NCI-H446 (cell line): ENCODE measurements at places on chromosomes 2 and 18.
A peak's percentile ranks its signal among the peaks of the same experiment; 100 is the strongest.

GRCh38 chr2:127735044-127735443 lies 33.7 kb downstream of the SFT2D3 start:
- no peak for DNase-seq

GRCh38 chr2:210224941-210225672 lies at the start of gene ACADL:
Gene ACADL, minus strand, starts transcription at chr2:210225447. Its CDS starts 184 bp downstream, at chr2:210225263.
- DNase-seq: no peak

DNA sequence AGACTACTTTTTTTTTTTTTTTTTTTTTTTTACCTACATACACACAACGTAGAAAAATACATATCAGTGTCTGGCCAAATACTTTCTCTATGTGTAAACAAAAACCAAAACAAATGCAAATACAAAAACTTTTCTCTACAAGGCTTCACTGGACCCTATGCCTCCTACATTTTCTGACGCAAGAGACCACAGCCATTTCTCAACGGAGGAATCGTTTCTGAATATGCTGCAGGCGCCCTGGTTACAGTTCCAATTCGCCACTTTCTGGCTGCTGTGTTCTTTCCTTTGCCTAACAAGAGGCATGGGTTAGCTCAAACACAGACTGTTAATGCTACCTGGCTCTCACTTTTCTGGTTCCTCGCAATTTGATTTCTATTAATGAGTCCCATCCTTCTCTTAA lies 96.4 kb downstream of the EPB41L3 start:
- no peak for DNase-seq

GRCh38 chr18:36650906-36651305 lies 177.9 kb downstream of the TPGS2 start:
- no peak for DNase-seq

DNA sequence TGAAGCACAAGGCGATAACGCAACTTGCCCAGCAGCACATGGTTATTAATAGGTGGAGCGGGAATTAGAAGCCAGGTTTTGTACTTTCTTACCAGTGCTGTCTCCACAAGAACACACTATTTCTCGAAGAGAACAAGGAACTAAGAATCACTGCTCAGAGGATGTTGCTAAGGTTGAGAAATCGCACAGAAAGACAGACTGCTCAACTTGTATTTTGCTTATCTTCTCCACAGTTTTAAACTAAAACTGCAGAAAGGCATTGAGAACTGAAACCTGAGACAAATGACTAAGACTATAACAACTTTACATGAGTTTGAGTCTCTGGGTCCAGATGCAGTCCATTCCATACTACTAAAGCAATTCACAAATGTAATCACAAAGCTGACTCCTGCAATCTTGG lies 6.2 kb downstream of the PRKD3 start:
- no peak for DNase-seq

DNA sequence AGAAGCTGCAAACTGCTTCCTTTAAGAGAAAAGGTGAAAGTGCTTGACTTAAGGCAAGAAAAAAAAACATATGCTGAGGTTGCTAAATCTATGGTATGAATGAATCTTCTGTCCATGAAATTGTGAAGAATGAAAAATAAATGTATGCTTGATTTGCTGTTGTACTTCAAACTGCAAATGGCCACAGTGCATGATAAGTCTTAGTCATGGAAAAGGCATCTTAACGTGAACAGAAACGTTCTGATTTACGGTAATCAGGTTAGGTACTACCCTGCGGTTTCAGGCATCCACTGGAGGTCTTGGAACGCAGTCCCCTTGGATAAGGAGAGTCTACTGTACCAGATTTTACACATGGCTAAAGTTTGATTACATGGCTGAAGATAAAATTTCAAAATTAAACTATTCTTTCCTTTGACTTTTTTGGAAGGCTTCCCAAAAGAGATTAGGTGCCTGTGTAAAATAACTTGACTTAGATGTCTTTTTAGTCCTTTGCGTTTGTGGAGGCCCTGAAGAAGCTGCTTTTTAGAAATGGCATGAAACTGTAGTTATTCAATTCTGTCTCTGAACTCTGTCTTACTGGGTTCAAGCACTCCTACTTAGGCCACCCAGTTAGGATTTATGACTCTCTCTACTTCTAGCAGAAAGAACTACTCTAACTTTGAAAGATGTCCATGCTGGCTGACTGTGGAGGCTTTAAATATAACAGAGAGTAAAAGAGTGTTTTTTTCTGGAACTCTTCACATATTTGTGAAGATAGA lies 35.9 kb upstream of the SCN9A start:
- no peak for DNase-seq

- peak; percentile 73 for DNase-seq
Observed at GRCh38 chr2:28665041-28665704, 86.5 kb upstream of the PPP1CB start.

DNA sequence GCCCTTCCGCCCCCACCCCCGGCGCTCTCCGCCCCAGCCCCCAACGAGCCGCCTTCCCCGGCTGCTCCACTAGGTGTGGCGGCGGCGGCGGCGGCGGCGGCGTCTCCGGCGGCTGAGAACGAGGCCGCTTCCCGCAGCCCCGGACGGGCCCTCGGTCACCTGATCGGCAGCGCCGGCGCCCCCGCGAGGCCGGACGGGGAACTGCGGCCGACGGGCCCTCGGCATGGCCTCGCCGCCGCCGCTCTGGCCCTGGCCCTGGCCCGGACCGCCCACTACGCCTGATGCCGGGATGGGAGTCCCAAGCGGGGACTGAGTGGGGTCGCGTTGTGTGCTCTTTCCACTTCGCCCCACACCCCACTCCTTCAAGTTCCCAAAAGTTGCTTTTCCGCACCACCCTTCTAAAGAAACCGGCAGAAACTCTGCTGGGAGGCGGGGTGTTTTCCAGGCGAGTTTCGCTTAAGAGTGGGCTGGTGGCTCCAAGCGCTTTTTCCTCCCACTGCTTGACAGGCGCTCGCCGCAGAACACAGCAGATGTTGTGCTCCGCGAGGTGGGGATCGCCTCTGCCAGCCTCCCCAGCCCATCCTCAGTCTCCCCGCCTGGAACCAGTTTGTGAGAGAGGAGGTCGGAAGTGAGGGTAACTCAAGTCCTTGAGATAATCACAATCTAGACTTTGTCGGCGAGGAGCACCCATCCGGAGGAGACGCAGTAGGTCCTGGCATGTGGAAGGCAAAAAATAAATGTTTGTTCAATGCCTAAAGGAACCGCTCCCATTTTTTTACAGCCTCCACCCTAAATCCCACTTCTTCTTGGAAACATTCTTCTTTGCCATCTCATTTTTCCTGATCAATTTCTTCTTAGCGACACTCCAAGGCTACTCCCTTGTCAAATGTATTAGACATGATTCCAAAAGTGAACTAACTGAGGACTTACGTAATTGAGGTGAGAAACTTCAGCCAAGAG lies at the start of gene NCKAP1:
NCKAP1 (minus strand) TSS at position 117 of the 960 bp plus-strand sequence. CDS start 358 bp downstream, outside the sequence.
- DNase-seq: peak; percentile 51

GRCh38 chr18:74291472-74291770 lies 342 bp downstream of the CYB5A start:
- DNase-seq: no peak

DNA sequence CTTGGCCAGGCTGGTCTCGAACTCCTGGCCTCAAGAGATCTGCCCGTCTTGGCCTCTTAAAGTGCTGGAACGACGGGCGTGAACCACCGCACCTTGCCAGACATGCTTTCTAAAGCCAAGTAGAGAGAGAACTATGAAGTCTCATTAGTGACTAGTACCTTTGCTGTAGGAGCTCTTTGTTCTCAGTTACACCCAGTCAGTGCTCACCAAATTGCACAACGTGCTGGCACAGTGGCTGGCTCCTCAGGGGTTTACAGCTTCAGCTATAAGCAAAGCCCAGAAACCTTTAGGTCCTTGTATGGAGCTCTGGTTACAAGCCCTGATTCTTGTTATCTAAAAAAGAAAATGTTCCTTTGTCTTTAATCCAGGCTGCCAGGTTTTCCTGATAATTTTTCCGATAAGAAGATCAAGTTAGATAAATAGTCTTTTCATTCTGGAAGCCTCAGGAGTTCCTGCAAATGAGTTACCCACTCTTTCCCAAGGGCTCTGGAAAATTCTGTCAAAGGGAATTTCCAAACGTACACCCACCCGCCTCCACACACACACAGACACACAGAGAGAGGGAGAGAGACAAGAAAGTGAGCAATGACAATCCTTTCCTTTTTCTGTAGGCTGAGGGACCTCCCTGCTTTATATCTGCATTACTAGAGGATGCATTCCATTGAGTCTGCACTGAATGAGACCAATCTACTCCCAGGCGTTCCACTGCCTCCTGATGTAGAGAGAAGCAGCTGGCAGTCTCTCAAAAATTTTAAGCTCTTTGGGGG lies 100.2 kb upstream of the CSRNP3 start:
- no peak for DNase-seq

- DNase-seq: no peak
Observed at GRCh38 chr2:158905784-158906183, 62.7 kb upstream of the TANC1 start.

- no peak for DNase-seq
Observed at GRCh38 chr2:136284226-136285119, 166.5 kb upstream of the CXCR4 start.

DNA sequence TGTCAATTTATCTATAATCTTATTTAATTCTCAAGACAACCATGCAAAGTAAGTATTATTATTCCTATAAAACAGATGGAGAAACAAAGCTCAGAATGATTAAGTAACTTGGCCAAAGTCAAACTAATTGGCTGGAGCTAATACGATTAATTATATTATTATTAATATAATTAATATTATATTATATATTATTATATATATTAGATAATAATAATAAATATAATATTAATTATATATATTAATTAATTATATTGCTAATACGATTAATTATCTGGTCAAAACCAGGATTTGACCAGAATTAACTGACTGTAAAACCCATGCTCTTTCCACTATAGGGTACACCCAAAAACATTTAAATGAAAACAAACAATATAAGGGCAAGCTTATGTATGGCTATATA lies 52.4 kb downstream of the FARSB start:
- no peak for DNase-seq

GRCh38 chr2:157087373-157088002 lies 170.0 kb upstream of the GALNT5 start:
- DNase-seq: peak; percentile 39

DNA sequence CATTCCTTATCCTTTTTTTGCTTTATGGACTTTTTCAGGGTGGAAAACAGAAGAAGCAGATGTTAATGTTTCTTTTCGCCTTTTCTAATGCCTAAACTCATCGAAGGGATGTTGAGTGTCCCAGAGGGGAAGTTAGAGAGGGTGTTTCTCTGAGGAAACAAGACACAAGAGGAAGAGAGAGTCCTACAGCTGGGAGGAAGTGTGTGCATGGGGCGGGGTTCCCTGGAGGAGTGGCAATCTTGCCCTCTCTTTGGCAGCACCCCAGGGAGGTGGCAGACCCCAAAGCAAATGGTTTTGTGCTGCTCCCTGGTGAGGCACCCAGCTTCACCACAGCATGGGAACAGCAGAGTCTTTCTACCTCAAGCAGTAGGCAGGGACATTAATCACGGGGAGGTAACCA lies 377.6 kb downstream of the RND3 start:
- no peak for DNase-seq

- DNase-seq: no peak
Observed at GRCh38 chr2:240111253-240111652, 24.9 kb downstream of the COPS9 start.

GRCh38 chr2:232842689-232843088 lies 27.4 kb upstream of the SNORC start:
- no peak for DNase-seq

GRCh38 chr18:55300936-55301531 lies 287.0 kb downstream of the TCF4 start:
- no peak for DNase-seq

DNA sequence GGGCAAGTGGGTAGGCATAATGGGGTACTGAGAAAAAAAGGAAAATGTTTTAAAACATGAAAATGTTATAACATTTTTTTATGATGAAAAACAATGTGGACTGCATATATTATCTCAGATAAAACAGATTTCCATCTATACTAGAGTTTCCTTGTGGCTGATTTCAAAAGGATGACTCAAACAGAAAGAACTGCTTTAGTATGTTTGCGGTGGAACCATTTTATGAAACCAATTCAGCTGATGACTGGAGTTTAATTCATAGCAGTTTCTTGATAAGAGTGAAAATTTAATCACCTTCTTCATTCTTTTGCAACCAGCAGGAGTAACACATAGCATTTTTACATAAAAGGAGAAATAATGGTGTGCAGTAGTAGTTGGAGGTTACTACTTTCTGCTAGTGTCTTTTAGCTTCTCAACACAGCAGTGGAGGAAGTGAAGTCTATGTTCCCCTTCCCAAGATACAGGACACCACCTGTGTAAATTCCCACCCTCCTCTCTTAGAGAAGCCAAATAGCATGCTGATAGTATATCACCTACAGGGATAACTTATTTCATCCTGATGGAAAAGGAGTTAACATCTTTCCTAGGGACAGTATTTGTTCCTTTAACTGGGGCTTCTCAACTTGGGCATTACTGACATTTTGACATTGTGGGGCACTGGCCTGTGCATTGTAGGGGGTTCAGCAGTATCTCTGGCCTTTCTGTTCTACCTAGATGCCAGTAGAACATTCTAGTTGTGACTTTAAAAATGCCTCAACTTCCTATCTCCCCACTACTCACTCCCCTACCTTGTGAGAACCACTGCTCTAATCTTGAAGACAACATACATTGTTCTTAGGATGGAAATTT lies 29.9 kb downstream of the PELI1 start:
- DNase-seq: no peak

- peak; percentile 75 for DNase-seq
Observed at GRCh38 chr2:172931918-172932520, 143.6 kb upstream of the MAP3K20 start.

GRCh38 chr2:158357699-158358098 lies 98.9 kb downstream of the CCDC148 start:
- no peak for DNase-seq

- DNase-seq: no peak
Observed at GRCh38 chr2:9355716-9356115, 67.6 kb downstream of the ITGB1BP1 start.

DNA sequence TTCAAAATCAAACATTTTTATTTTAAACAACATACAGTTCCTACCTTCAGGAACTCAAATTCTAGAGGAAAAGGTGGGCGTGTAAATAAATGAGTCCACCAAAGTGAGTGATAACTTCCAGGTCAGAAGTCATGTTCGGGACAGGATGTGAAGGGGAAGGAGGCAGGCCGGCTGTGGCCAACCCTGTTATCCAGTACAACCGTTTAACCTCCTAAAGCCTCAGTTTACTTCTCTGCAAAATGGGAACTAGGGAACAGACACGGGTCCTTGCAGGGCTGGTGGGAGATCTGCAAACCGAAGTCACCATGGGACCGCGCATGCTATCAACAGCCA lies 373 bp downstream of the EIPR1 start:
- DNase-seq: peak; percentile 48

DNA sequence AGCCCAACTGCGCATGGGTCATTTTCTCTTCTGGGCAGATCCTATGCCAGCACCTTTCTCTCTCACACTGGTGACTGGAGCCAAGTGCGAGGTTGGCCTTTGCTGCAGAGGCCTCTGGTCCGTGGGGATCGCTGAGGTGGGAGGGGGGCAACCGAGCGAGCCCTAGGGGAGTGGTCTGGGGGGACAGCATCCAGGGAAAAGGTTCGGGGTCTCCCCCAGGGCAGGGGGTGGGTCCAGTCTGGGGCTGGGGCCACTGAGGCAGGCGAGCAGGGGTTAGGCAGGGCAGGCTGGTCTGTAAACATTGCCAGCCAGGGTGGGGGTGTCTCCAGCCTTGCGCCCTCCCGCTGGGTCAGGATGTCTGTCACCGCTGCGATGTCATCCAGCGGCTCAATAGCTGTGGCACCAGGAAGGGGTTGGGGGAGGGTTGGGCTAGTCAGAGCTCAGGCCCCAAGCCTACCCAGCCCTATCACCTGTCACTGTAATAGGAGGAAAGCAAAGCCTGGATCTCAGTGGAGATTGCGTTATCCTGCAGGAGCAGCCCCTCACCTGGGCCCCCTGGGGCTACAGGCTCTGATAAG lies 4.7 kb downstream of the WDR54 start:
- DNase-seq: no peak

GRCh38 chr2:160911258-160911657 lies 249.0 kb upstream of the TANK start:
- no peak for DNase-seq
